Body of pancreas (tissue), 4 donors: ENCODE measurements at places on chromosomes 3 and 15. TPM values are rescaled to one million over a fixed set of nuclear protein-coding genes. Genes with fewer than 3 reads are reported as not detected.
A peak's percentile ranks its signal among the peaks of the same experiment; 100 is the strongest.

DNA sequence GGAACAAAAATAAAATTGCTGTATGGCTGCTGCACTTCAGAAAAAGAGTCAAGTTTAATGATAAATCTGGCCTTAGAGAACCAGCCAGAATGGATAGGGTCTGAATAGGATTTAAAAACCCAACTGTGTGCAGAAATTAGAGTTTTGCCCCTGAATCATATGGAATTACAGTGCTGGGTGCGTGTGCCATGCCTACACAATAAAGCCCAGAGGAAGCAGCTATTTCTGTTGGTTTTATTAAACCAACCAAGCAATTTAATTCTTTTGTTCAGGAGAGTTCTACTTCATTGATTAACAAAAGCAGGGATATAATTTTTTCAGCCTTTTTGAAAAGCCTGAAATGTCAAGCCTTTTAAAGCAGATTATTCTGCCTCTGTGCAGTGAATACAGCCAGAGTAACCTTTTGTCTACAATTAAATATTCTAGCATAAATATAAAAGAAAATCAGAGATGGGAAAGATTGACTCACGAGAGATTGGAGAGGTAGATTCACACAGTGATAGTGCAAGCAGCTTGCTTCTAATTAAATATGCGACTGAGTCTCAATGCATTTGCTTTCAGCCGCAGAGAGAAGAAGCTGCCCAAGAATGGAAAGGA is 66.7 kb upstream of the DNAJC19 start:
- H3K27ac ChIP-seq = no peak overlapping the region
- no peak for DNase-seq
- no peaks in the 10 kb centered on the region for H3K36me3 ChIP-seq
- no peak overlapping the region for H3K4me3 ChIP-seq
- H3K27me3 ChIP-seq = no peaks in the 10 kb centered on the region

- DNase-seq = no peak
- H3K4me1 ChIP-seq = peaks cover 62% of the 10 kb centered on the region
- H3K27me3 ChIP-seq = no peaks in the 10 kb centered on the region
- H3K27ac ChIP-seq = no peak overlapping the region
Measured at GRCh38 chr15:98858610-98859023, 149.0 kb downstream of the PGPEP1L start.

DNA sequence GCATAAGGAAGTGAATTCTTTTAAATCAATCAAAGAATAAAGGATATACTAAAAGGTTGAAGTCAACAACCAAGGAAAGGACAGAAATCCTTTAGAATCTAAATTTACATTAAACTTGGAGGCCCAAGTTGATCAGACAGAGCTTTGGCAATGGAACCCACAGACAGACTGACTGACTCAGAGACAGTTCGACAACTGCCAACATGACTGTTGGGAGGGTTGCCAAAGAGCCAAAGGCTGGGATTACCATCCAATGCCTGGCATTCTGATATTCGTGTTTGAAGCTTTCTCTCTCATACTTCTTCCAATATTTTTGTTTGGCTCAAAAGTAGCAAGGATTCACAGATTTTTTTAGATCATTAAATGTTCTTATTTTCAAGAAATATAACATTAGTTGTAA is 406.1 kb downstream of the PLCL2 start:
- H3K27ac ChIP-seq = no peak overlapping the region
- no peak for DNase-seq
- H3K27me3 ChIP-seq = no peaks in the 10 kb centered on the region

DNA sequence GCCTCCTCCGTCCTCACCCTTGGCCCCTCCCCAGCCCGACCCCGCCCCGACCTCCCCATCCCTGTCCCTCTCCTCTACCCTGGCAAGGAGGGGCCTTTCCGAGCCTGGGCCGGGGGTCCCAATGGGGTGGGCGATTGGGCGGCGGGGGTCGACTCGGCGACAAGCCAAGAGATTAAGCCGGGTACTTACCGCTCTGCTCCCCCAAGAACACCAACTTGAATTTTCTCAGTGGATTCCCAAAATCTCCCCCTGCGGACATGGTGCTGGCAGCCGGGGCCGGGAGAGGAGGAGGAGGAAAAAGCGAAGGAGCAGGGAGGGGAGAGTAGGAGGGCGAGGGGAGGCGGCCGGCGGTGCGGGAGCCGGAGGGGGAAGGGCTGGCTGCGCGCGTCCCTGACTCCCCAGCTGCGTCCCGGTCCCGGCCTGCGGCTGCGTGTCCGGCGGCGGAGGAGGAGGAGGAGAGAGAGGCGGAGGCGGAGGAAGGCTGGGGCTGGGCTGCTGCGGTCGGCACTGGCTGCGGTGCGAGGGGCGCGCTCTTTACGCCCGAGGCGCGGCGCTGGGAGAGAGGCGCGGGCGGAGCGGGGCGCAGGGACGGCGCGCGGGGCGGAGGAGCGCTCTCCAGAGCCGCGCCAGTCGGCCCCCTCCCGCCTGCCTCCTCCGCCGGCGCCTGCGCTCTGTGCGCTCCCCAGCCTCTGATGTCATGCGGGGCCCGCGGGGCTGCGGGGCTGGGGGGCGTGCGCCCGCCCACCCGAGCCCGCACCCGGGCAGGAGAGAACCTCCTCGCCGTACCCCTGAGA is at the start of gene RAB6B:
Gene RAB6B (minus strand): TSS at position 675 of the 794 bp plus-strand sequence. CDS start 416 bp downstream, at position 259.
- peaks cover 19% of the 10 kb centered on the region for H3K4me1 ChIP-seq
- H3K36me3 ChIP-seq = no peaks in the 10 kb centered on the region
- H3K27me3 ChIP-seq = no peaks in the 10 kb centered on the region

DNA sequence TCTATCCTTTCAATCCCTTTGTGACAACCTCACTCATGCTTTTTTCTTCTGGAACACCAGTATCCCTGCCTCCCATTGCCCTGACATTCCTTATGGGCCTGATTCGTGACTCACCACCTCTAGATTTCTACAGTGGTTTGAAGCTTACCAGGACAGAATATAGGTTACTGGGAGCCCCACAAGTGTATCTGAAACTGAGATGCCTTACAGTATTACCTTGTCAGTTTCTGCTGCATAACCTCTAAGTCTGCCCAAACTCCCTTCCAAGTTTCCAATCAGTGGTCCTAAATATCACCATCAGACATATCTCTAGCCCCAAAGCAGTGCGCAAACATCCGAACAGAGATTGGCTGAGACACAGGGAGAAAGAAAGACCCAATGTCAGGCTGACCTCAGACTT is 5.6 kb downstream of the CPB1 start:
- H3K4me3 ChIP-seq = no peak overlapping the region
- DNase-seq = no peak
- peaks cover 2% of the 10 kb centered on the region for H3K36me3 ChIP-seq
- H3K27ac ChIP-seq = no peak overlapping the region
- no peaks in the 10 kb centered on the region for H3K27me3 ChIP-seq

DNA sequence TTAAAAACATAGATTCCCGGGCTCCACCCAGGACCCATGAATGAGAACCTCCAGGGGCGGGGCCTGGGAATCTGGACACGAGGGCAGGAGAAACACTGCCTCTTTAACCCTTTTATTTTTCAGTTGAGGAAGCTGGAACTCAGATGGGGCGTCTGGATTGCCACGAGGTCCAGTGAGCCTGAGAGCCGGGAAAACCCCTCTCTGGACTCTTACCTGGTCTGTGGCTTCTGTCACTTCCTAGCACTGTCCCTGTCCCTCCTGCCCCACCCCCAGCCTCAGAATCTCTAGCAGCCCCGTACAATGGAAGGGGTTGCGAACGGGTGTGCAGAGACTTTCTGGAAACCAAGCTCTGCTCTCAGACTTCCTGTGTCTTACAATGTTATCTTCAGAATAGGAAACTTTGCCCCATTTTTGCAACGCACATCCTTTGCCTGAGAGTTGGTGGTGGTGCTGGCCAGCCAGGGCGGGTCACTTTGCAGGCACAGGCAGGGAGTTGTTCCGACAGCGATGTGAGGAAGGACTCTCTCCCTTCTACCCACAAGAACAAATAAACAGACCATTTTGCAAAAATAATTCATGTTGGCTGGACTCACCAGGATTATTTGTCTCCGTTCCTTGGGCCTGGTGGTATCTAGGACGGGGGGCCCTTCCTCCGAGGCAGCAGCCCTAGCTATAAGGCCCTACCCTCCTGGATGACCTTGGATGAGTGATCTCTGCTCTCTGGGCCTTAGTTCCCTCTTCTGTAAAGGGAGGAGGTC is 59.1 kb downstream of the SMAD6 start:
- DNase-seq = no peak
- H3K4me1 ChIP-seq = peaks cover 50% of the 10 kb centered on the region
- no peaks in the 10 kb centered on the region for H3K36me3 ChIP-seq

GRCh38 chr3:24316887-24317383 is 177.7 kb downstream of the THRB start:
- H3K27ac ChIP-seq = no peak overlapping the region
- H3K36me3 ChIP-seq = no peaks in the 10 kb centered on the region
- DNase-seq = no peak
- no peaks in the 10 kb centered on the region for H3K4me1 ChIP-seq

DNA sequence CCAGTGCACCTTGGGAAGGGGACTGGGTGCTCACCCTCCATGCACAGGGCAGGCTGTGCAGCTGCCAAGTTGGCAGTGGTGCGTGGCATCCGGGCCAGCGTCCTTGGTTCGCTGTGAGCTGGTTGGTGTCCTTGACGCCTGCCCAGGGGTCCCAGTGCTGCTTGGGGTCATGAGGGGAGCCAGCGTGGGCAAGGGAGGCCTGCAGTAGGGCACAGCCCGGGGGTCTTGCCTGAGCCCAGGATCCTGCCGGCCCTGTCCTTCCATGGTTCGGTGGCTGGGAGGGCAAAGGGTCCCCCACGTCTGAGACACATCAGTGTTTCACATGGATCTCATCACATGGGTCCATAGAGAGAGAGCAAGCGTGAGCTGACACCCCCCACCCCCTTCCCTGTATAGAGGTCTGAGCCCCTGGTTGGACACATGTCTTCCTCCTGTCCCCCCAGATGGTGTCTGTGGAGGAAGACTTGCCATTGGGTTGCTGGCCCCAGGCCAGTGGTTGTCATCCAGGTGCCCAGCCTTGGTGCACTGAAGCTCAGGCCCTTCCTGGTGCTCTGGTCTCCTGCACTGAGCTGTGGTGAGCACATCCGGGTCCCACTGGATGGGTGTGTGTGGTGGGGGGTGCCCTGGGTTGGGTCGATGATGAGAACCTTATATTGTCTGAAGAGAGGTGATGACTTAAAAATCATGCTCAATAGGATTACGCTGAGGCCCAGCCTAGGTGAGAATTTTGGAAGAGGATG is 232.3 kb downstream of the SNRPN start:
- no peaks in the 10 kb centered on the region for H3K4me1 ChIP-seq
- DNase-seq = no peak
- no peaks in the 10 kb centered on the region for H3K36me3 ChIP-seq
- H3K27ac ChIP-seq = no peak overlapping the region
- H3K4me3 ChIP-seq = no peak overlapping the region

- no peaks in the 10 kb centered on the region for H3K36me3 ChIP-seq
- no peak overlapping the region for H3K4me3 ChIP-seq
- DNase-seq = no peak
- no peak overlapping the region for H3K27ac ChIP-seq
Measured at GRCh38 chr3:8838765-8839423, 69.5 kb upstream of the OXTR start.

- H3K4me1 ChIP-seq = no peaks in the 10 kb centered on the region
- no peaks in the 10 kb centered on the region for H3K36me3 ChIP-seq
- no peaks in the 10 kb centered on the region for H3K27me3 ChIP-seq
- no peak for DNase-seq
- H3K4me3 ChIP-seq = no peak overlapping the region
Measured at GRCh38 chr15:58702233-58702632, 47.3 kb downstream of the ADAM10 start.

DNA sequence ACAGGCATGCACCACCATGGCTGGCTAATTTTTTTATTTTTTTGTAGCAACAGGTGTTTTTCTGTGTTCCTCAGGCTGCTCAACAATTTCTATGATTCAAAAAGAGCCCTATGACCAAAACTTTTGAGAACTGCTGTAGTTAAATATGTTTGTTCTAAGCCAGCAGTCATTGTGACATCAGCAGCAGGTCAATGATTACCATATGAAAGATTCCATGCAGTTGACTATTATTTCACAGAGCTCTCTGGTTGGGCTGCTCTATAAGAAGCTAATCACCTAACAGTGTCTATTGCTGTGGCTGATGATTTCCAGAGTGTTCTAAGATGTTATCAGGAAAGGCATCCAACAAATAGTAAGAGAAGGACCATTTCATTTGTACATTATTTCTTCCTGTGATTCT is at the start of gene CCDC54:
Gene CCDC54 (plus strand): TSS at position 289 of the 400 bp plus-strand sequence. CDS start 149 bp downstream, outside the sequence.
- DNase-seq = no peak

DNA sequence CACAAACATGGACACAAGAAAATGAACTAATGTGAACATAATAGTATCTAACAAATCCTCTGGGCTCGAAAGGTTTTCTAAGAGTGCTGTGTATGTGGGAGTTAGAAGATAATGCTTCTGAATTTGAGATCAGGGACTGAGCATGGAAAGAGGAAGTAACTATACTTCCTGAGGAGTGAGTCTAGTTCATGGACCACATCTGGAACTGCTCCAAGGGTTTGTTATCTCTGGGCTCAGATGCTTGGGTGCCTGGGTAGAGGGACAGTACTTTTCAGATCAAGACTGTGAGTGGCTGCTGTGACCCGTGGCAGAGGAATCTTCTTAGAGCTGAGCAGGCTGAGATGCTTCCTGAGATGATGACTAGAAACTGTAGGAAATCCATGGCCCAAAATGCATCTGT is 28.5 kb downstream of the TBC1D23 start:
- H3K4me3 ChIP-seq = no peak overlapping the region
- no peaks in the 10 kb centered on the region for H3K4me1 ChIP-seq
- no peaks in the 10 kb centered on the region for H3K36me3 ChIP-seq
- H3K27me3 ChIP-seq = no peaks in the 10 kb centered on the region

DNA sequence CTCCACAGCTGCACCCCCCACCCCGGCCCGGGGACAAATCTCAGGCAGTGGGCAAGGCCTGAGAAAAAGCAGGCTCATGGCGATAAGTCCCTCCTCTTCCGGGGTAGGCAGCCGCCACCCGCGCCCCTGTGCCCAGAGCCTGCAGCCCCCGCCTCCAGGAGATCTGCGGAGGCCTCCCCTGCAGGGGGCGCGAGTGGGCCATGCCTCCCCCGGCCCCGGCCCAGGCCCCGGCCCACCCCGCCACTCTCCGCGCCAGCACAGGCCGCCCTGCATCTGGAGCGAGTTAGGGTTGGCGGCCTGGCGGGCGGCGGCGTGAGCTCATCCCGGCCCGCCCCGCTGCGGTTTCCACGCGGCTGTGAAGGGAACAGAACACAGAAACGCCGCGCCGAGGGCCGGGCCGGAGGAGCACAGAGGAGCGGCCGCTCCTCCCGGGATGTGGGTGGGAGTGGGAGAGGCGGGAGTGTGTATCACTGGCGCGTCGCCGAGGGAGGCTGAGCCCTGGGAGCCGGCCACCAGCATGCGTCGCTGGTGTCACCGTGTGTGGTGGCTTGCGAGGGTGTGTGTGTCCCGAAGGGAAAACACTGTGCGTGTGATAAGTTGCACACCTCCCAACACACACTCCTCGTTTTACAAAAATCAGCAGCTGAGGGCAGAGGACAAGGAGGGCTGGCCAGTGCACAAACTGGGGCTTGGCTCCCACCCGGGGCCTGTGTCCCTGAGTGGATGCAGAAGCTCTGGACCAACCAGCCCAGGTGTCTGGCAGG is 17.2 kb downstream of the MYL3 start:
- no peaks in the 10 kb centered on the region for H3K36me3 ChIP-seq
- H3K4me3 ChIP-seq = peak overlapping the region; percentile 22
- peak overlapping the region; percentile 89 for H3K27ac ChIP-seq

- no peak for DNase-seq
- no peak overlapping the region for H3K27ac ChIP-seq
- H3K4me1 ChIP-seq = no peaks in the 10 kb centered on the region
- H3K27me3 ChIP-seq = no peaks in the 10 kb centered on the region
- no peak overlapping the region for H3K4me3 ChIP-seq
Measured at GRCh38 chr3:188497021-188497420, 343.1 kb downstream of the LPP start.

CAV3 gene
- total RNA-seq = not detected

ITGA11 gene
- 1.0 TPM for total RNA-seq

SNUPN gene
- 7.0 TPM for total RNA-seq

REC114 gene
- total RNA-seq = not detected

SMAD6 gene
- 14.0 TPM for total RNA-seq

PODXL2 gene
- total RNA-seq = 14.2 TPM

OXTR gene
- total RNA-seq = 0.33 TPM
